HCT116 (cell line): ENCODE measurements at places on chromosomes 7 and 10. TPM values are rescaled to one million over a fixed set of nuclear protein-coding genes. Genes with fewer than 3 reads are reported as not detected.

TUBAL3 gene
- 0.98 TPM for total RNA-seq

DNA sequence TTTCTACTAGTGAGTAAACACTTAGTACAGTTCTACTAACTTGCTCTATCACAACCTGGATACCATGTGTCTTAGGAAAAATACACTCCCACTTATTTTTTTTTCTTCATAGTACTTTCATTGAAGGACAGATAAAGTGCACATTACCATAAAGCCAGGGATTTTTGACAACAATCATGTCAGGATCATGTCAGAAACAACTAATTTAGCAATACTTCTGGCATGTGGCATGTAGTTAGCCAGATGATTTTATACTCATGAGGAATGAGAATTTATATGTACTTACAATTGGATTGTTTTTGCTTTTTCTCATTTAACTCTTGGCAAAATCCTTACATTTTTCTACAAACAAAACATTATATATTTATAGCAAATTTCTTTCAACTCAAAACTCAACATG lies 630.7 kb upstream of the GRM3 start:
- H3K27ac ChIP-seq, result no peak overlapping the region
- no peaks in the 10 kb centered on the region for H3K36me3 ChIP-seq
- DNase-seq, result no peak
- H3K4me1 ChIP-seq, result no peaks in the 10 kb centered on the region
- no peaks in the 10 kb centered on the region for H3K27me3 ChIP-seq
- H3K4me3 ChIP-seq, result no peak overlapping the region

DNA sequence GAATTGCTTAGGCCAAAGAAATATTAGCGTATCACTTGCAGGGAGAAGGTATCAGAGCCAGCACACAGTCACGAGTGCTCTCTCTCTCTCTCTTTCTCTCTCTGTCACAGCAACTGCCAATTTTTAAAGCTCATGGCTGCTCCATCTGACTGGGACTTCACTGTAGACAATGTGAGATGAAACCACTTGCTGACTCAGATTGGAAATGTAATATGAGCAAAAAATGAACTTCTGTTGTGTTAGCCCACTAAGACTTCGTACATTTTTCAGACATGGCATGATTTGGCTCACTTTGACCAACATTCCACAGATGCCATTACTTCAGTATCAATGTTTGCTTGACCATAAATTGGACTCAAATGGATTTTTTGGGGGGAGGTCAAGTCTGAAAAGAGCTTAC lies 68.1 kb downstream of the DGKB start:
- no peak for DNase-seq
- no peaks in the 10 kb centered on the region for H3K36me3 ChIP-seq
- H3K27ac ChIP-seq, result no peak overlapping the region
- no peak overlapping the region for H3K4me3 ChIP-seq
- no peaks in the 10 kb centered on the region for H3K27me3 ChIP-seq

STRA8 gene
- total RNA-seq, result not detected

GRCh38 chr7:50207251-50207564 lies 97.3 kb upstream of the IKZF1 start:
- DNase-seq, result no peak
- no peaks in the 10 kb centered on the region for H3K27me3 ChIP-seq
- no peaks in the 10 kb centered on the region for H3K36me3 ChIP-seq
- H3K4me1 ChIP-seq, result peaks cover 38% of the 10 kb centered on the region
- H3K27ac ChIP-seq, result no peak overlapping the region; the same call in 1 of the 2 replicates

GRCh38 chr10:74898201-74898976 lies 72.0 kb downstream of the KAT6B start:
- peaks cover 7% of the 10 kb centered on the region; the same call in 1 of the 2 replicates for H3K4me1 ChIP-seq
- H3K27ac ChIP-seq, result no peak overlapping the region
- no peaks in the 10 kb centered on the region for H3K36me3 ChIP-seq

- H3K4me1 ChIP-seq, result no peaks in the 10 kb centered on the region
- H3K36me3 ChIP-seq, result no peaks in the 10 kb centered on the region
- H3K27ac ChIP-seq, result no peak overlapping the region
- no peak for DNase-seq
- no peaks in the 10 kb centered on the region for H3K27me3 ChIP-seq
Observed at GRCh38 chr10:52187521-52188258, 126.4 kb upstream of the DKK1 start.

DNA sequence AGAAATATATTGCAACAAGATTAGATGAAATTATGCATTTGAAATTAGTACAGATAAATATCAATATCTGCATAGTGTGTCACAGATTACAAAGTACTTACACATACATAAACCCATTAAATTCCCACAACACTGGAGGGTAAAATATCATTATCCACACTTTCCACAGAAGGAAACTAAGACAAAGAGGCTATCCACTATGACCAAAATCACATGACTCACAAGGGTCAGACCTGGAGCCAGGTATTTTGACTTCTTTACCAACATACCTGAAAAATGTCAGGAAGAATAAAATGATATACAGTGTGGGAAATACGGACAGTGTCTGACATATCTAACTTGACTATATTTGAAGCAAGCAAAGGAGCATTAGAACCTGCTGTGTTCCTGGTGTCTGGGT lies 34.1 kb downstream of the HYCC1 start:
- no peaks in the 10 kb centered on the region for H3K36me3 ChIP-seq
- no peak overlapping the region for H3K4me3 ChIP-seq
- H3K27ac ChIP-seq, result no peak overlapping the region
- H3K4me1 ChIP-seq, result no peaks in the 10 kb centered on the region
- no peak for DNase-seq
